ENCODE measurements at places on chromosomes 2 and 18. TPM values are rescaled to one million over a fixed set of nuclear protein-coding genes. Genes with fewer than 3 reads are reported as not detected.

Gene EVA1A
- 10.7 TPM for total RNA-seq

DNA sequence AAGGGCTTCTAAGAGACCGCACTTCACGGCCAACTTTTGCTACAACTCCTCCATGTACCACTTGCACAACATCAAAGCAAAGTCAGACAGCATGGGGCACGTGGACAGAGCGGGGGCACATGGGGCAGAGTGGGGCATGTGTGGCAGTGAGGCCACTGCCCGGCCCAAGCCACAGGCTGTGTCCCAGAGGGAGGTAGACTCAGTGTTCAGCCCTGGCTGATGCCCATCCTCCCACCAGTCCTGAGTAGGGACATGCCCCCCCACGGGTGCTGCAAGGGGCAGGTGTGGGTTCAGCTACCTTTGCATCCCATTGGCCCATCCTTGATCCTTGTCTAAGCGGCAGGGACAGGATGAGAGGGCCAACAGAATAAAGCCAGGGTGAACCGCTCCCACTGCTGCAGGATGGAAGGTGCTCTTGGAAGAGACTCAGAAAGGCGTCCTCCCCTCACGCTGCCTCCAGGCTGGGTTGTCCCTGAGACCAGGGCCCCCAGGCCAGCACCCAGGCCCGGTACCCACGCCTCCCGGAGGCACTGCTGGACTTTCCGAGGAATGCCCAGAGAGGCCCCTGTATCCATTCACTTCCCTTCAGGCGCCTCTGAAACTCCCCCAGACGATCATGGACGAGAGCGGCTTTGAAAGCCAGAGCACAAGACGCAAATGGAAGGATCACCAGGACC lies 218.2 kb downstream of the NDUFA10 start:
- DNase-seq: no peak

DNA sequence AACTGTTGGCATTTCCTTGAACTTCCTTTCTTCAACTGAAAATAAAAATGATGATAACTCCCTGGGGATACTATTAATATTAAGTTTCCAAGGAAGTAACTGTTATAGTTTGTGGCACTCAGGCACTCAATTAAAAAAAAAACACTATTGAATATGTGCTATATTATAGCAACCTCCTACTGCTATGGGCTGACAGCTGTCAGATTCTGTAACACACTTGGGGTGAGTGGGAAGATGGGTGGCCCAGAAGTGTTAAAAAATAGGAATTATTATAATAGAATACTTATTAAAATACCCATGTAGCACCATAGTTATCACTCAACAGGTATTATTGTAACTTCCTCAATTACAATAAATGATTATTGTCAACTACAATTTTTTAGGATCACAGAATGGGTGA lies 130.9 kb downstream of the RNF152 start:
- DNase-seq: no peak

- DNase-seq: no peak
These were observed 66.2 kb upstream of the FOSL2 start for GRCh38 chr2:28326469-28326805.

DNA sequence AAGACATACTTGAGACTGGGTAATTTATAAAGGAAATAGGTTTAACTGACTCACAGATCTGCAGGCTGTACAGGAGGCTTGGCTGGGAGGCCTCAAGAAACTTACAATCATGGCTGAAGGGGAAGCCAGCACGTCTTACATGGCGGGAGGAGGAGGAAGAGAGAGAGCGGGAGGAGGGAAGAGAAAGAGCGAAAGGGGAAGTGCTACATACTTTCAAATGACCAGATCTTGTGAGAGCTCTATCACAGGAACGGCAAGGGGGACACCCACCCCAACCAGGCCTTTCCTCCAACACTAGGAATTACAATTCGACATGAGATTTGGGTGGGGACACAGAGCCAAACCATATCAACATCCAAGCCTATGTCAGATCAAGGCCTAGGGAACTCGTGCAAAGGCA lies 24.2 kb downstream of the MYL12B start:
- no peak for DNase-seq

GRCh38 chr2:55010915-55011314 lies 39.3 kb downstream of the RTN4 start:
- DNase-seq: no peak

- DNase-seq: peak; percentile 94
These were observed 191.3 kb downstream of the TFCP2L1 start for GRCh38 chr2:121093692-121094091.

GRCh38 chr2:64400105-64400728 lies 53.7 kb upstream of the LGALSL start:
- no peak for DNase-seq

DNA sequence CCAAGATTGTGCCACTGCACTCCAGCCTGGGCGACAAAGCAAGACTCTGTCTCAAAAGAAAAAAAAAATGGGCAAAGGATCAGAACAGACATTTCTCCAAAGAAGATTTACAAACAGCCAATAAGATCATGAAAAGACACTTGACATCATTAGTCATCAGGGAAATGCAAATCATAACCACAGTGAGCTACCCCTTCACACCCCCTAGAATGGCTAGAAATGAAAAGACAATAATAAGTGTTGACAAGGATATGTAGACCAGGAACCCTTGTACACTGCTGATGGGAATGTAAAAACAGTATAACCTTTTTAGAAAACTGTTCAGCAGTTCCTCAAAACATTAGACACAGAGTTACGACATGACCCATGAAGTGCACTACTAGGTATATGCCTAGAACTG lies 18.4 kb upstream of the MTERF4 start:
- DNase-seq: no peak

- no peak for DNase-seq
These were observed 74.0 kb upstream of the SEC11C start for GRCh38 chr18:59065684-59066083.

All from skin of body (tissue), 3 donors.